Caki2 (cell line): ENCODE measurements at places on chromosomes 6 and 20. TPM values are rescaled to one million over a fixed set of nuclear protein-coding genes. Genes with fewer than 3 reads are reported as not detected.
A peak's percentile ranks its signal among the peaks of the same experiment; 100 is the strongest.

FAM8A1 gene
- 1.0 and 4.8 TPM in 2 replicates for total RNA-seq

ANGPT4 gene
- 0.09 TPM in 1 of 2 replicates, not detected in the other for total RNA-seq

MICB gene
- 11.5 and 18.2 TPM in 2 replicates for total RNA-seq

VSX1 gene
- not detected in 2 replicates for total RNA-seq

GLP1R gene
- not detected in 2 replicates for total RNA-seq

RGS17 gene
- total RNA-seq, result 9.3 and 14.4 TPM in 2 replicates

SLC16A10 gene
- 0.14 and 0.74 TPM in 2 replicates for total RNA-seq

ARMH2 gene
- total RNA-seq, result not detected in 2 replicates

KCNQ2 gene
- total RNA-seq, result 10.0 TPM in 1 of 2 replicates, not detected in the other

C6orf15 gene
- not detected in 2 replicates for total RNA-seq

DNA sequence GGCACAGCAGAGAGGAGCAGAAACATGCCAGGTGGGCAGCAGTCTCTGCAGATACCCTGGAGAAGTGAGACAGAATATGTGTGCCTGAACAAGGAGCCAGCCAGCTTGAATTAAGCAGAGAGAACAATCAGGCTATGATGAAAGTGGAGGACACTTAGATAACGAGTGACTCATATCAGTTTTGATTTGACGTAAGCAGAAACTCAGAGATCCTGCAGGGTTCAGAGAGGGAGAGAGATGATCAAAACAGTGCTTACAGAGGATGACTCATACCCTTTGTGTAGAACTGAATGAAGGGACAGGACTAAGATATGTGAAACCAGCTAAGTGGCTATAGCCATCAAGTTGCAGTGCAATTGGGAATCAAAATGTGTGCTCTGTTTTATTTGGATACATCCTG lies 300.7 kb downstream of the TENT5A start:
- peak; percentile 60 for DNase-seq

GRCh38 chr6:106126482-106126881 lies 40.3 kb downstream of the PRDM1 start:
- DNase-seq, result no peak

DNA sequence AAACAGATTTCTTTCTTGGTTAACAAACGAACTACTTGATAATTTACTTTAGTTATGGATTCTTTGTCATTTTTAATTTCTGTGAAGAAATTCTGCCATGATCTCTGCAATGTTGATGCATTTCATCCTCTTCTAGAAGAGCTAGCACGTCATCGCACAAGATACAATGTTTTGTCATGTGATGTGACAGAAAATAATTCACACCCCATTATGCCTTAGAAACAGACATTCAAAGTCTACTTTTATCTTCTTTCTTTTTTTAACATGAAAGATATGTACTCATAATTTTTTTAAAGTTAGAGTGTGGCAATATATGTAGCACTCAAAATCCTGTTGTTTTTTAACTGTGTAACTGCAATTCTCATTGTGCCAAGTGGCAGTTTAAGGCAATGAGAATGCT lies 39.6 kb upstream of the NELFCD start:
- no peak for DNase-seq

- no peak for DNase-seq
Observed at GRCh38 chr20:60297649-60298048, 339.4 kb downstream of the CDH26 start.

GRCh38 chr20:36086767-36087166 lies 67.8 kb upstream of the EPB41L1 start:
- peak; percentile 90 for DNase-seq

- no peak for DNase-seq
Observed at GRCh38 chr20:31809661-31810060, 9.5 kb upstream of the MYLK2 start.

- no peak for DNase-seq
Observed at GRCh38 chr20:3092611-3093379, 8.3 kb upstream of the AVP start.

GRCh38 chr6:157469378-157469777 lies 88.4 kb downstream of the ZDHHC14 start:
- DNase-seq, result no peak

- DNase-seq, result peak; percentile 5
Observed at GRCh38 chr6:51528556-51528955, 558.9 kb downstream of the PKHD1 start.

GRCh38 chr6:37691904-37692806 lies 5.5 kb downstream of the MDGA1 start:
- peak; percentile 75 for DNase-seq

GRCh38 chr20:40230486-40230885 lies 458.6 kb downstream of the MAFB start:
- DNase-seq, result no peak

DNA sequence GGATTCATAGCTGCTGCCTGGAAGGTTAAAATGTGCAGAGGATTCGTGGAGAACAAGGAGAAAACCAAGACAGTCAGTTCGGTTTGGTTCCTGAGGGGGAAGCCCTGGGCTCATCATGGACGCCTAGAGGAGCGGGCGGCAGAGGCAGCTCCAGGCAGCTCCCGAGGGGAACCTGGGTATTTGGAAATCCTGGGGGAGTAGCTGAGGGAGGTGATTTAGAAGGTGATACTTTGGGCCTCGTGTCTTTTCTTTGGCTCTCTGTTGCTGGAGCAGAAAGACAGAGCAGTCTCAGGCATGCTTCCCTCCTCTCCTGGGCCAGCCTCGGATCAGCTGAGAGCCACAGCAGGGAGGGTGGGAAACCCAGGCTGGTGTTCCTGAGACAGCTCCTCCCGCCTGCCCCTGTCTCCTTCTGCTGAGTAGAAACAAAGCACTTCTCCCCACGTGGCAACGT lies 139.5 kb downstream of the DLL1 start:
- no peak for DNase-seq
